Sigmoid colon (tissue), 7 donors: ENCODE measurements at places on chromosomes 7 and 10.
A peak's percentile ranks its signal among the peaks of the same experiment; 100 is the strongest.

DNA sequence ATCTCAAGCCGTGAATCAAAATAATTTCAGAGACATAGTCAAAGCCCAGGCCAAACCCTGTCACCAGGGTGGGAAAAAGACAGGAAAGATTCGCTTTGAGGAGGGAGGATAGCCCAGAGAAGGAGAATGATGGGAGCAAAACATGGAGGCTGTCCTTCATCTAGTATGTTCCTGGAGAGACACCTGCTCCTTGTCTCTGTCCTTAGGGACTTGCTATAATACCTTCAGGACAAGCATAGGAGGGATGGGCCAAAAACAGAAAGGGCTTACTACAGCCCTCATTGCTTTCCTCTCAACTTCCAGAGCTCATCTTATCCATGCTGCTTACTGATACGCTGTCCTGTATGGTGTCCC, 593.7 kb downstream of the LRMDA start:
- no peak for DNase-seq

- DNase-seq, result peak; percentile 87
Measured at GRCh38 chr10:4514445-4515108, 311.4 kb upstream of the AKR1E2 start.

- DNase-seq, result no peak
Measured at GRCh38 chr10:86103391-86104101, 263.0 kb downstream of the GRID1 start.

DNA sequence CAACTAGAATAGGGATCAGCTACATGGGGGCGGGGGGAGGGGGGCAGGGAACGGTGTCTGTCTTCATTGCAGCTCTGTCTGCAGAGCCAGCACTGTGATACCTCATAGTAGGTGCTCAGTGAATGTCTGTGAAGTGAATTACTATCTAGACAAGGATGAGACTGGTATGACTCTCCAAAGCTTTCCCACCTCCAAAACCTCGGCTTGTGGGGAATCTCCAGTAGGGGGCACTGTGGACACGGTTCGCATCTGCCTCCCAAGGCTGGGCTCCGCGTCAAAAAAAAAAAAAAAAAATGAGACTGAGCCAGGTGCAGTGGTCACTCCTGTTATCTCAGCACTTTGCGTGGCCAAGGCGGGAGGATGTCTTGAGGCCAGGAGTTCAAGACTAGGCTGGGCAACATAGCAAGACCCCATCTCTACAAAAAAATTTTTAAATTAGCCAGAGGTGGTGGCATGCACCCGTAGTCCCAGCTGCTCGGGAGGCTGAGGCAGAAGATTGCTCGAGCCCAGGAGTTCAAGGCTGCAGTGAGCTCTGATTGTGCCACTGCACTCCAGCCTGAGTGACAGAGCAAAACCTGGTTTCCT, 9.6 kb downstream of the TRIM56 start:
- peak; percentile 66 for DNase-seq

DNA sequence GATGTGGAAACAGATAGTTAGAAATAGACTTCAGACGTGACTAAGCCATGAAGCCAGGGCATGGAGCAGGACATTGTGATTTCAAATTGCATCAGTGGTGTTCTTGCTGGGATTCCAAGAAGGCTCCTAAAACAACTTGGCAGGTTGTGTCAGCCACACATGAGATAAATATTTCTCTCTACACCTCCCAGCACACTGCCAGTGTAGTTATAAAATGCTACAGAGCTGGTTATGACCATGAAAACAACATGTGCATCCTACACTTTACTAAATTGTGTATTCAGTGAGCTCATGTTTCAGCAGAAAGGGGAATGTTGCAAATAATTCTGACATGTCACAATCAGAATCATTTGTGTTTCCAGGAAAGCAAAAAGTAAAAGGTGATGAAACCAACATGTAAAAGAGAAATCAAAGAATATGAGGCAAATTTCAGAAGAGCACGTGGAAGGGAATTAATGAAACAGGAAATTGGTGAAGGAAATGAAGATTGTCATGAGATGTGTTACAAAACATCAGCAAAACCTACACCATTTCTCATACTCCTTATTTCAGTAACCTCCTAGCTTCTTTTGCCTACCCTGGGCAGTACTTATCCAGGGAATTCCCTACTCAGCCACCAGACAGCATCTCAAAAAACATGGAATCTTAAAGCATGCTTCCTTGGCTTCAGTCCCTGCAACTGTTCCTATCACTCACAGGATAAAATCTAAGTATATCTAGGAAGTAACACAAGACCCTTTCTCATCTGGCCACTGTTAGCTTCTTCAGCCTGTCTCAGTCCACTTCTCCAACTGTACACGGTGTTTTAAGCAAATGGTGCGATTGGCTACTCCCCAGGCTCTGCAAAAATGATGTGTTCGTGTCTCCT, 5.8 kb upstream of the CYP3A7 start:
- no peak for DNase-seq

DNA sequence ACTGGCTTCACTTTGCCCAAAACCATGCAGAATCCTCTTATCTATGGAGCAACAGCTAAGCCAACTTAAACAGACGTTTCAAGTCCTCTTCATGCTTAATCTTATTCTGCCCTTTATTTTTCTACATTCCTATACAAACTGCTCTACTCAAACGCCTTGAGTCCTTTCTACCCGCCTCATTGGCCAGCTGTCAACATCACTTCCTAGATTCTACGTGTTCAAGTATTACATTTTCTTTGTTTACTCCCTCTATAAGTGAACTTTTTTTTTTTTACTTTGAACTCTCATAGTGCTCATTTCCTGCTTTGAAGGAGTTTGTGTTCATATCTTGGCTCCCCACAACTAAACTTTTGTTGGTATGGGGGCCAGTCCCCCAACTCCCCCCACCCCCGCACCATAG, 28.9 kb upstream of the SLC26A5 start:
- no peak for DNase-seq

DNA sequence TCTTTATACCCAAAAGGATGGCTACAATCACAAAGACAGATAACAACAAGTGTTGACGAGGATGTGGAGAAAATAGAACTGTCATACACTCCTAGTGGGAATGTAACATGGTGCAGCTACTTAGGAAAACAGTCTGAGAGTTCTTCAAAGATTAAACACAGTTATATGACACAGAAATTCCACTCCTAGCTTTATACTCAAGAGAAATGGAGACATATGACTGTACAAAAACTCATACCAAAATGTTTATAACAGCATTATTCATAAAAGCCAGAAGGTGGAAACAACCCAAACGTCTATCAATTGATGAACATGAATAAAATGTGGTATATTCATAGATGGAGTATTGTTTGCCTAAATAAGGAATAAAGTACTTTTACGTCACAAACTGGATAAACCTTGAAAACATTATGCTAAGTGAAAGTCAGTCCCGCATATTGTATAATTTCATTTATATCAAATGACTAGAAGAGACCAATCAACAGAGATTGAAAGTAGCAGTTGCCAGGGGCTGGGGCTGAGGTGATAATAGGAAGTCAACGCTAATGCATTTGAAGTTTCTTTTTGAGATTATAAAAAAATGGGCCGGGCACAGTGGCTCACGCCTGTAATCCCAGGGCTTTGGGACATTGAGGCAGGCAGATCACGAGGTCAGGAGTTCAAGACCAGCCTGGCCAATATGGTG, 61.6 kb upstream of the SRPK2 start:
- no peak for DNase-seq

DNA sequence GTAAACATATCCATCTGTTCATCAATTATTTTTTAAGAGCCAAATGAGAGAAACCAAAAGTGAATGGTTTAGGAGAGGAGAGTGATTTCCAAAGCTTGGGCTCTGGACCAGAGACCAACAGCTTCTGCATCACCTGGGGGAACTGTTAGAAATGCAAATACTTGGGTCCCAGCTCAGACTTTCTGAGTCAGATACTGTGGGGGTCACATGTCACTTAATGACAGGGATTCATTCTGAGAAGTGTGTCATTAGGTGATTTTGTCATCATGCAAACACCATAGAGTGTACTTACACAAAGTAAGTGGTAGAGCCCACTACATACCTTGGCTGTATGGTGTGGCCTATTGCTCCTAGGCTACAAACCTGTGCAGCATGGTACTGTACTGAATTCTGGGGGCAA, 128.5 kb upstream of the PRR15 start:
- no peak for DNase-seq

- no peak for DNase-seq
Measured at GRCh38 chr10:110916554-110917346, 2.2 kb downstream of the BBIP1 start.

- DNase-seq, result no peak
Measured at GRCh38 chr7:82904871-82905270, 257.8 kb downstream of the PCLO start.

GRCh38 chr10:11712744-11713143, 29.4 kb upstream of the ECHDC3 start:
- no peak for DNase-seq

DNA sequence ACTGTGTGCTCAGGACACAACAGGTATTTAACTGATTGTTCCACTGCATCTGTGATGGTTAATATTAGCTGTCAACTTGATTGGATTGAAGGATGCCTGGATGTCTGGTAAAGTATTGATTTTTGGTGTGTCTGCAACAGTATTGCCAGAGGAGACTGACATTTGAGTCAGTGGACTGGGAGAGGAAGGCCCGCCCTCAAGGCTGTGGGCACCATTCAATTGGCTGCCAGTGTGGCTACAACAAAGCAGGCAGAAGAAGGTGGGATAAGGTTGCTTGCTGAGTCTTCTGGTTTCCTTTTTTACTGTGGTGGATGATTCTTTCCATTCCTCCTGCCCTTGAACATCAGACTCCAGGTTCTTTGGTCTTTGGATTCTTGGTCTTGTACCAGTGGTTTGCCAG, 137.1 kb upstream of the FAM13C start:
- DNase-seq, result no peak

DNA sequence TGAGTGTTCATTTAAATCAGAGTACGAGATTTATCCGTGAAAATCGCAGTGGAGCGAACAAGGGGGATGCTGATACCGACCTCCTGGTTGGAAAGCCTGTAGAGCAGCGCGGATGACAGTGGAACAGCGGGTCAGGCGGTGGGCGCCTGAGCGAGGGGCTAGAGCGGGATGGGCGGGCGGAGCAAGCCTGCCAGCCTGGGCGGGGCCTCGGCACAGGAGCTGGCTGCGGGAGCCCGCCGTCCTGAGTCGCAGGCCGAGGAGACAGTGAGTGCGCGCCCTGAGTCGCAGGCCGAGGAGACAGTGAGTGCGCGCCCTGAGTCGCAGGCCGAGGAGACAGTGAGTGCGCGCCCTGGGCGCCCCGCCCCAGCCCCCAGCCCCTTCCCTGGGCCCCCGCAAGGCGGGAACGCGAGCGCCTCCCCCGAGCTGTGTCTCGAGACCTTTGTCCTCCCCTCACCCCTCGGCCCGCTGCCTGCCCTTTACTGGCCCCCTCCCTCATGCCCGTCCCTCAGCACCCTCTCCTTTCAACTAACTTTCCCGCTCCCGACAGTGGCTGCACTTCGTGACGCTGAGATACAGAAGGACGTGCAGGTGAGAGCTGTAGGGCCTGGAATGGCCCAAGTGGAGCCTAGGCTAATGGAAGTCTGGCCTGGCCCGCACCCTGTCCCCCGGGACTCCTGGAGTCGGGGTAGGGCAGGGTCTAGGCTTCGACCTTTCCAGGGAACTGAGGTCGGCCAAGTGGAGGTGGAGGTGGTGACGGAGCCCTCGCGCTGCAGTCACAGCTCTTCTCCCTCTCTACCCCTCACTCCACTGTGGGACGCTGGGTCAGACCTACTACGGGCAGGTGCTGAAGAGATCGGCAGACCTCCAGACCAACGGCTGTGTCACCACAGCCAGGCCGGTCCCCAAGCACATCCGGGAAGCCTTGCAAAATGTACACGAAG, at the start of gene AS3MT:
Gene AS3MT (plus strand): TSS at position 213 of the 941 bp plus-strand sequence. CDS start 123 bp downstream, at position 336.
- DNase-seq, result peak; percentile 68

- no peak for DNase-seq
Measured at GRCh38 chr10:6223981-6224380, 21.2 kb downstream of the PFKFB3 start.

GRCh38 chr10:119706521-119707278, 19.1 kb upstream of the INPP5F start:
- no peak for DNase-seq

GRCh38 chr10:59265141-59265540, 88.7 kb downstream of the PHYHIPL start:
- no peak for DNase-seq

- no peak for DNase-seq
Measured at GRCh38 chr7:2271273-2272026, 29.4 kb downstream of the NUDT1 start.

- DNase-seq, result no peak
Measured at GRCh38 chr7:41629711-41630111, 73.2 kb downstream of the INHBA start.

- no peak for DNase-seq
Measured at GRCh38 chr7:22140578-22140977, 194.9 kb upstream of the CDCA7L start.

- no peak for DNase-seq
Measured at GRCh38 chr10:93813507-93814465, 56.0 kb downstream of the LGI1 start.

DNA sequence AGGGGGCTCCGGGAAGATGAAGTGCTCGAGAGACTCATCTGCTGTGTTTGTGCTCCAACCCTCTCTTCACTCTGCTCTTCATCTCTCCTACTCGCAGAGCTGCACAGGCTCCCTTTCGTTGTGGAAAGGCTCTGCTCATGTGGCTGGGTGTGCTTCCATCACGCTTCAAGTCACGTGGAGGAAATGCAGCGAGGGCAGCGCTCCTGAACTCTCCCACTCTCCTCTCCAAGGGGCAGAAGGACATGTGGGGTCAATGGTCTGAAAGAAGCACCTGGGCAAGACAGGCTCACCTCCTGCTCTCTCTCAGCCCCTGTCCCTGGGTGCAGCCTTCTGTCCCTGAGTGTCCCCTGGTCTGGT, 72.6 kb downstream of the USP6NL start:
- no peak for DNase-seq

GRCh38 chr10:29276251-29276850, 12.5 kb upstream of the LYZL1 start:
- no peak for DNase-seq

- no peak for DNase-seq
Measured at GRCh38 chr10:99698504-99699080, 33.3 kb downstream of the COX15 start.

DNA sequence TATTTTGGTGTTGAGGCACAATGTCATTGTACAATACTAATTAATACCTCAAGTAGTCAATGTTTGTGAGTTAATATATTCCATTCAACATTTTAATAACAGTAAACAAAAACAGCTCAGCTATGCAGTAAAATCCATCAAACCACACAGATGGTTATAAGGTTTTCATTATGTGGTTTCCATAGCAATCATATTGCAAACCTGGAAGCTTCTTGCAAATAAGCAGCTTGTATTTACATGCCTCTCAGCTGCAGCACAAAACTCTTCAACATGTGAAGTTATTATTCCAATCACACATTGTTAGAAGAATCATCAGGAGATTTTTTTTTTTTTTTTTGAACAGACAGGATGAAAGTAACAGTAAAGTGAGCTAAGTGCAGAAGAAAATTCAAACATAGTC, 170.2 kb downstream of the SKAP2 start:
- DNase-seq, result no peak

- DNase-seq, result no peak
Measured at GRCh38 chr7:143983960-143984359, 16.2 kb upstream of the OR6B1 start.

GRCh38 chr7:107398161-107398560, 71.7 kb upstream of the GPR22 start:
- DNase-seq, result no peak
